ENCODE measurements at places on chromosomes 12 and 14.

- peak; percentile 34 for DNase-seq
These were observed 2.8 kb downstream of the ETFBKMT start for GRCh38 chr12:31662176-31662849.

GRCh38 chr14:58555647-58556046 lies 82.1 kb upstream of the DACT1 start:
- no peak for DNase-seq

DNA sequence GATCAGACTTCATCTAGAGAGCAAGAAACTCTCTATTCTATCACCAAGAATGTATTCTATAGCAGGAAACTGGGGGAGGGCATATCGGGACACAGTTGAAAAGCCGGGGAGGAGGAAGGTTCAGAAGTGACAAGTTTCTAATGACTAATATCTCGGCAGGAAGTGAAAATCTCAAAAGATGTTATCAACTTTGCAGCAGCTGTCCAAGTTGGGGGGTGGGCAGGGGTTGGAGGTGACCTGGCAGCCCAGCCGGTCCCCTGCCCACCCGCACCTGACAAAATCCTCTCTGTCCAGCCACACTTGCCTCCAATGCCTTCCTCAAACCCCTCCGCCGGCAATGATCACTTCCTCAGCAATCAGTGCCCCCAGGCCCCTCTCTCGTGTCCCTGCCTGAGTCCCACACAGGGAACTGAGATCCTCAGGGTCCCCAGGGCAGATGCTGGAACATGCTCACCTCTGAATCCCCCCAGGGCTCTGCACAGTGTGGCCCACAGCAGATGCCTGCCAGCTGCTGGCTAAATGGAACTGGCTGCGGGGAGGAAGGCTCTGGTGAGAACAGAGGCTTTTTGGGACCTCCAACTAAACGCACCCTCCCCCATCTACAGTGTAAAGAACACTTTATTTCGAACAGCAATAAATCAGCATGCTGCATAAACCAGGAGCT lies 43.9 kb downstream of the CCDC88C start:
- DNase-seq = peak; percentile 63

GRCh38 chr12:30201301-30202160 lies 417.8 kb upstream of the TMTC1 start:
- no peak for DNase-seq

DNA sequence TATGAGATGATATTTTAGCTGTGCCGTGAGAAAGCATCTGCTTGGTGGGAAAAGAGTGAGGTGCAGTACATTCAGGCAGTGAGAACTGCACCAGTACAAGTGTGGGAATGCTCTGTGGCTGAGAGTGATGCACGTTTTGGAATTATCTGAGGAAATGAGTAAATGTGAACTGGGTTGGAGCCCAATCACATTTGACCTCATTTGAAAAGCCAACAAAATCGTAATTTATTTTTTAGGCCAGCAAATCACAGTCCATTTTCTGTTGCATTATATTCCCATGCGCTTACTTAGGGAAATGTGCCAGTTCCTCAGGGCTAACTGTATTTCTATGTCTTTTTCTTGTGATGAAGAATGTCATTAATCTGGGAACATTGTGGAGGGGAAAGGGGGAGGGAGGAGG lies 77.3 kb downstream of the SNAPC1 start:
- no peak for DNase-seq

GRCh38 chr14:76782885-76783566 lies 21.8 kb downstream of the VASH1 start:
- no peak for DNase-seq

DNA sequence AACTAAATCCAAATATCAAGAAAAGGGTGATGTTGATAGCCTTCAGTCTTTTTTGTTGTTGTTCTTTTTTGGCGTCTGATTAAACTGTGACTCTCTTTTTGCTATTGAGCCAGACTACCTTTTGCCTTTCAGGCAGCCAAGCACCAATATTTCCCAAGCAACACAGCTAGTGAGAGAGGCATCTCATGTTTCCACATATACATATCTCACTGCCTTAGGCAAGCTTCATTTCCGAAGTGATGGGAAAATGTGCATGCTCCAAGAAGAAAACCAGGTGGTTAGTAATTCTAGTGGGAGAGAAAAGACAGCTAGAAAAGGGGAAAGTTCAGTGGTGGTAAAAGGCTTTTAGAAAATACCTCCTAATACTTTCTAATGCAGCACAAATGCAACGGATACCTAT lies 277.7 kb downstream of the TMTC2 start:
- DNase-seq = no peak

DNA sequence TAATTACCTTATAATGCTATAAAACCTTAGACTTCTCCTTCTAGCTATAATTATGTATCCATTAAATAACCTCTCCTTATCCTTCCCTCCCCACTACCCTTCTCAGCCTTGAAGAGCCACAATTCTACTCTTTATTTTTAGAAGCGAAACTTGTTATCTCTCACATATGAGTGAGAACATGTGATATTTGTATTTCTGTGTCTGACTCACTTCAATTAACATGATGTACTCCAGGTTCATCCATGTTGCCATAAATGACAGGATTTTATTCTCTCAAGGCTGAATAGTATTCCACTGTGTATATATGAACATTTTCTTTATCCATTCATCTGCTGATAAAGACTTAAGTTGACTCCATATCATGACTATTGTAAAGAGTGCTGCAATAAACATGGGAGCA lies 485.6 kb downstream of the FLRT2 start:
- no peak for DNase-seq

DNA sequence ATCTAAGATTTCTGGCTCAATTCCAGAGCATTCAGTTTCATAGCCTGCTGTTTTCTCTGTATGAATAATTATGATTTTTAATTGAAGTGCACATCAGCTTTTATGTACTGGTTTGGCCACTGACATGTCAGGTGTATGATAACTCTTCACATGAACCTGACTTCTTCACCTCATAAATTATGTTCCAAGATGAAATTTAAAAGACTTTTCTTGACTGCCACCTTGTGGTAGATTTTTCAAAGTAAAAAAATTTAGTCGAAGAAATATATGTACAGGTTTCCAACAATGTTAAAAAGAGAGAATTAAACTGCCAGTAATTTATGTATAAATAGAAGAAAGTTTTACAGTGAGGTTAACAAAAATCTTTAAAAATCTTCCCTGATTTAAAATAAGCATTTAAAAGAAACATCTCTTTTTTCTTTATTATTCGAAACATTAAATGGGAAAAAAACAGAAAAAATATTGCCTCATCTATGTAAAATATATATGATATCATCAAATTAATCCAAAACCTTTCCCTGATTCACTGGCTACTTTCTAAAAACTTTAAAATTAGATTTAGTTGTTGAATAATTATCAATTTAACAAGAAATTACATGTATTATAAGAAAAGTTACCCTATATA lies 124.9 kb upstream of the ATXN7L3B start:
- DNase-seq = peak; percentile 14

GRCh38 chr14:100822013-100822412 lies 3.9 kb upstream of the MEG3 start:
- DNase-seq = no peak

DNA sequence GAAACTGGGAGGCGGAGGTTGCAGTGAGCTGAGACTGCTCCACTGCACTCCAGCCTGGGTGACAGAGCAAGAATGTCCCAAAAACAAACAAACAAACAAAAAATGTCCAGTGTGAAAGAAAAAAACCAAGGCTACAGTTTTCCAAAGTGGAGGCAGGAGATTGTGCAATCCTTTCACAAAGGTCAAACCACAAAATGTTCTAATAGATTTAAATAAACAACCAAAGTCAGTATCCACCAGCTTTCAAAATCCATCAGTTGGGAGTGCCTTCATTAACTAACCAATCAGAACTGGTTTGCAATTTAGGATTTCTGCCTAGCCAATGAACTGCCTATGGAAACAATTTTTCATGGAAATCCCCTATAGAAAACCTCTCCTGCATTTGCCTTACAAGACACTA lies 52.3 kb upstream of the TRIM9 start:
- no peak for DNase-seq

DNA sequence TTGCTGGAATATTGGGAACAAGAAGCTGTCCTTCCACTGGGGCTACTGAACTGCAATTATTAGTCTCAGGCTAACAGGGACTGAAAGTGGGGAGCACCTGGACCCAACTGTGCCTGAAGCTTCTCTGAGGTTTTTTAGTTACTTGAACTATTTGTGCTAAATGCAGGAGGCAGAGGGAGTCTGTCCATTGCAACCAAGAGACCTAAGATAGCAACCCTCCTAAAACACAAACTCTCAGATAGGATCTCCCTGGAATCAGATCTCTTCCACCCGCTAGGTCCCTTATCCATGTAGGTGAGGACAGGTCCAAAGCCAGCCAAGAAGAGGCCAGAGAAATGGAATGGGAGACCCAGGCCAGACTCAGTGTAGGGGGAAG lies 58.1 kb downstream of the NCOR2 start:
- DNase-seq = no peak

DNA sequence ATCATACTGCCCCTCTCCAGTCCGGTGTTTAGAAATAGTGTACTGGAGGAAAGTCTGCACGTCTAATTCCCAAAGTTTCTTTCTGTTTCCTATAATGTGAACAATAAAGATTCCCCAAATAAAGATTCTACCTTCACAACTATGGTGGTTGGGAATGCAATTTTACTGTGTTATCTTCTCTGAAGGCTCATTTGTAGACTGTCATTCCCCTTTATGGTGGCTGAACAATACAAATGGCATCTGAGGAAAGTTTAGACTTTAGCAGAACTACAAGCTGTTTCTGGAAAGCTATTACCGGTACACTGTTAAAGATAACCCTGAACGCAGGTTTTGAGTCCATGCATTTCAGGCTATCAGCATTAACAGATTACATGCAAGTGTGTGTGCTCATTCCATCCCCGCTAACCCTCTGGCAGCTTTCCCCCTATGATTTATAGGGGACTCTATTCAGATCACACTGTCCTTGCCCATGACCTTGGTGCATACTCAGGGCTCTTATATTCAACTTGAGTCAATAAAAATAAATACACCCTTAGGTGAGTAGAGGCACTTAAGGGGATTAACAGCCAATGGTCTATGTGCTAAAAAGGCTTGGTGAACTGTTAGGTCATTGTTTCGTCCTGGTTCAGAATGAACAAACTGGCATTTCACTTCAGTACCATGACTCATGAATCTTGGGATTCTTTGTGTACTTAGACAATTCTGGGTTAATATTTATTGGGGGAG lies 60.7 kb upstream of the PYGL start:
- no peak for DNase-seq

DNA sequence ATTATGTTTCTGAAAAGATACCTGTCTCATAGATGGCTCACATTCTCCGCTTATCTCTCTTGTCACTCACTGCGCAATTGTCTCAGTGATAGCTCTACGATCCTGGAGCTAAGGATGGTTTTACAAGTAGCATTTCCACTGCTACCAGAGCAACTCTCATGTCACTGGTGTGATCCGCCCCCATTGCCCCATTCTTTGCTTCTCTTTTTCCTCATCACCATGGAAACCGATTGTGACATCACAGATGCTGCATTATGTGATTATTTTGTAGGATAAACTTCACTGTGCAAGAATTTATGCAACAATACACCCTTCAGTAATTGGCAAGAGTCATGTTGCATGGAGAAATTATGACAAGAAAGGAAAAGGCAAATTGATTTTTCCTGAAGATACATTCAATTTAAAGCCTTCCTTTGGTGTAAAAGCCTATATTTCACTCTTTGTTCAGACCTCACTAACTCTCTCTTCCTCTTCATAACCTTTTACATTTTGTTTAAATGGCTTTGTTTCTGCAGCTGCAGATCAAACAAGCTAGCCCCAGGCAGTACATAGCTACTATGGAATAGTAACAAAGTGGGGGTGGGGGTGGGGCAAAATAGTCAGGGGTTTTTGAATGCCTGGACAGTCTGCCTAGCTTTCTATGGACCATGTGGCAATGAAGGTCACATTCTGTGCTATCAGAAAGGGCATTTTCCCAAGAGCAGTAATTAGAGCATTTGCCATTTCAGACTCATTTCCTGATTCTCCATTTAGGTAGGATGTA lies 539.8 kb downstream of the NRXN3 start:
- no peak for DNase-seq

GRCh38 chr14:99286761-99287160 lies 14.8 kb upstream of the BCL11B start:
- no peak for DNase-seq

- no peak for DNase-seq
These were observed 3.9 kb upstream of the KRT6B start for GRCh38 chr12:52455821-52456220.

- no peak for DNase-seq
These were observed 249.2 kb downstream of the BTG1 start for GRCh38 chr12:91896286-91897024.

GRCh38 chr12:103751600-103751999 lies 89.4 kb downstream of the NT5DC3 start:
- no peak for DNase-seq

- no peak for DNase-seq
These were observed 6.0 kb downstream of the KRT75 start for GRCh38 chr12:52428121-52428520.

GRCh38 chr12:31119192-31119802 lies 45.6 kb downstream of the DDX11 start:
- DNase-seq = peak; percentile 43

DNA sequence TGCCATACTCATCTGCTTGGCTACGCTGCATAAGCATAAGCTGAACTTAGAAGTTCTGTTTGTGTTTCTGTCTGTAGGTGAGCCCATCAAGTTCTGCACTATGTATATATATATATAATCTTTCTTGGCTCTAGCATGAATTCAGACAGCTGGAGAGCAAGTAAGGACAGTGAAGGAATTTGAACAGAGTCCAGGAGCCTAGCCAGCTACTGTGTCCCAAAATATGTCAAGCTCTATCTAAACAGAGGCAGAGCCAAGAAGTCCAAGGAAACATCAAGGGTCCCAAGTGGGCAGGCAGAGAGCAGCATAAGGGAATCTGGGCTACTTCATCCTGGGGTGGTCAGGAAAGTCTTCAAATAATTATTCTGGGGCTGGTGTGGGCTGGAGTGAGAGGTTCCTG lies 118.5 kb upstream of the NPAS3 start:
- DNase-seq = no peak

- DNase-seq = no peak
These were observed 48.3 kb downstream of the NFKBIA start for GRCh38 chr14:35355981-35356841.

GRCh38 chr12:39595928-39596327 lies 23.7 kb downstream of the ABCD2 start:
- no peak for DNase-seq

- DNase-seq = no peak
These were observed 25.2 kb downstream of the SERPINA1 start for GRCh38 chr14:94363151-94363624.

- no peak for DNase-seq
These were observed 21.6 kb upstream of the STAC3 start for GRCh38 chr12:57272337-57273151.

Data from B cell (primary cell).